ENCODE measurements at places on chromosomes 2 and 18.
A peak's percentile ranks its signal among the peaks of the same experiment; 100 is the strongest.

GRCh38 chr2:10798783-10799182 is 13.8 kb downstream of the PDIA6 start:
- DNase-seq: no peak

- no peak for DNase-seq
Measured at GRCh38 chr2:165924946-165925345, 28.6 kb downstream of the TTC21B start.

GRCh38 chr18:63828656-63829055 is 53.4 kb downstream of the SERPINB7 start:
- DNase-seq: no peak

GRCh38 chr2:84996909-84997308 is 25.9 kb downstream of the KCMF1 start:
- DNase-seq: no peak

GRCh38 chr18:7116792-7117389 is 706 bp downstream of the LAMA1 start:
- DNase-seq: no peak

DNA sequence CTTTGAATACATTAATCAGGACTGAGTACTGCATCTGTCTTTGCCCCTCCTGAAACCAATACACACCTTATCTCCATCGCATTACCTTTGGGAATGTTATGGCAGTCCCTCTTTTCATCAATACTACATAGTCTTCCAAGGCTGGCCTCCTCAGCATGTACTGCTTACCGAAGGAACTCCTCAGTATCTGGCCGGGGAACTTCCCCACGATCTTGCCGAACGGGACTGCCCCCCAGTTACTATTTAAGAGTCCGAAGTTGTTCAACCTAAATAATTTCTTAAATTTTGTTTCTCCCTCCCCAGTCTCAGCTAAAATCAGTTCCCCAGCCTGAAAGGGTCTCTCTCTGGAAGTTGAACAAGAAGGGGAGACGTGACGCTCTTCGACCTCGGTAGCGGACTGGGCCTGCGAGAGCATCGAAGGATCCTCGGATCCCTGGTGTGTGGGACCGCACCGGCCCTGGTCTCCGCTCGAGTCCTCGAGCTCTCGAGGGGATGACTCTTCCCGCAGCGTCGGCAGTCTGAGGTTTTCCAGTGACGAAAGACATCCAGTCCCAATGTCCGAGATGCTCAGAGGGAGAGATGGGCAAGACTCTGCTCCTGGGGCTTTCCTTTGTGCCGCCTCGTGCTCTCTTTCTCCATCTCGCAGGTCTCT is 489 bp downstream of the TRMT61B start:
- peak; percentile 22 for DNase-seq

- DNase-seq: no peak
Measured at GRCh38 chr2:9799011-9799596, 44.2 kb upstream of the TAF1B start.

GRCh38 chr2:145563741-145564615 is 1044.1 kb upstream of the ZEB2 start:
- no peak for DNase-seq

DNA sequence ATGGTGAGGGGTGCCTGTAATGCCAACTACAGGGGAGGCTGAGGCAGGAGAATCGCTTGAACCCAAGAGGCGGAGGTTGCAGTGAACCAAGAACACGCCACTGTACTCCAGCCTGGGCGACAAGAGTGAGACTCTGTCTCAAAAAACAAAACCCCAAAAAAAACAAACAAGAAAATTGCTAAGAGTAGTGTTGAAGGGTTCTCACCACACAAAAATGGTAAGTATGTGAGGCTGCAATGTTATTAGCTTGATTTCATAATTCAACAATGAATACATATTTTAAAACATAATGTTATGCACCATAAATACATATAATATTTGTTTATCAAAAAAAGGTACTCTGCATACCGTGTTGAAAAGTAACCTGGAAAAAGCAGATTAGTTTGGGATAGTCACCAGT is 45.8 kb downstream of the PSMG2 start:
- DNase-seq: no peak

GRCh38 chr18:78932281-78932680 is 47.3 kb upstream of the SALL3 start:
- DNase-seq: no peak

- DNase-seq: no peak
Measured at GRCh38 chr2:222922019-222922800, 61.4 kb downstream of the ACSL3 start.

- DNase-seq: no peak
Measured at GRCh38 chr18:23584019-23584983, 2.0 kb downstream of the NPC1 start.

- no peak for DNase-seq
Measured at GRCh38 chr2:47534179-47534919, 131.4 kb downstream of the MSH2 start.

- DNase-seq: no peak
Measured at GRCh38 chr2:57878866-57879210, 167.8 kb upstream of the VRK2 start.

- DNase-seq: no peak
Measured at GRCh38 chr18:74745633-74746403, 148.1 kb downstream of the ZNF407 start.

GRCh38 chr2:183267148-183267827 is 143.0 kb downstream of the NUP35 start:
- no peak for DNase-seq

- no peak for DNase-seq
Measured at GRCh38 chr2:204791230-204791629, 246.0 kb downstream of the PARD3B start.

GRCh38 chr2:115183144-115183543 is 740.7 kb downstream of the DPP10 start:
- DNase-seq: no peak

DNA sequence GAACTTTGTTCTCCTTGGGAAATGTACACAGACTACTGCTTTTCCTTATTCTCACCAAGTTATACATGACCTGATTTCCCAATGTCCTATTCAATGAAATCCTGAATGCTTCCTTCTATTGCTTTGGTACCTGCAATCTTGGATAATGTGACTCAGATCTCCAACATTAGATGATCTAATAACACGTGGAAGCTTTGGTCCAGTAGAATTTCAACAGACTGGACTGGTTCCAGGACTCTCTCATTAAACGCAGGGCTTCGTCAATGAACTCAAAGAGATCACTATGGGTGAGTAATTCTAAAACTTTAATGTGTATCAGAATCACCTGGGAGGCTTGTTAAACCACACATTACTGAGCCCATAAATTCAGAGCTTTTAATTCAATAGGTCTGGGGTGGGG is 413.6 kb upstream of the KCNH7 start:
- DNase-seq: no peak

DNA sequence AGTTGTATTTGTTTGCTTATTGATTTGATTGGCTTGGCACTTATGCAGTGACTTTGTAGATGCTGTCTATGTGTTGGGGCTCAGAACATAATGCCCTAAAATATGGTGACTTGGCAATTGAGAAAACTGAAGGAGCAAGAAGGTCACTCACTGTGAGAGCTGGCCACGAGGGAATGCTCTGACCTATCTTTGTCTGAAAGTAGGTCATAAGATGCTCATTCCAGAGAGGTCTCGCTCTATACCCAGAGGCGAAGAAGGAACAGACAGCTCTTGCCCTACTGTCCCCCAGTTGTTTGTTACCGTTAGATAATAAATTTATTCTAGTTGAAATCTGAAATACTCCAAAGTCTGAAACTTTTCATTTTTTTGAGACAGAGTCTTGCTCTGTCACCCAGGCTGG is 158.5 kb downstream of the TGIF1 start:
- no peak for DNase-seq

DNA sequence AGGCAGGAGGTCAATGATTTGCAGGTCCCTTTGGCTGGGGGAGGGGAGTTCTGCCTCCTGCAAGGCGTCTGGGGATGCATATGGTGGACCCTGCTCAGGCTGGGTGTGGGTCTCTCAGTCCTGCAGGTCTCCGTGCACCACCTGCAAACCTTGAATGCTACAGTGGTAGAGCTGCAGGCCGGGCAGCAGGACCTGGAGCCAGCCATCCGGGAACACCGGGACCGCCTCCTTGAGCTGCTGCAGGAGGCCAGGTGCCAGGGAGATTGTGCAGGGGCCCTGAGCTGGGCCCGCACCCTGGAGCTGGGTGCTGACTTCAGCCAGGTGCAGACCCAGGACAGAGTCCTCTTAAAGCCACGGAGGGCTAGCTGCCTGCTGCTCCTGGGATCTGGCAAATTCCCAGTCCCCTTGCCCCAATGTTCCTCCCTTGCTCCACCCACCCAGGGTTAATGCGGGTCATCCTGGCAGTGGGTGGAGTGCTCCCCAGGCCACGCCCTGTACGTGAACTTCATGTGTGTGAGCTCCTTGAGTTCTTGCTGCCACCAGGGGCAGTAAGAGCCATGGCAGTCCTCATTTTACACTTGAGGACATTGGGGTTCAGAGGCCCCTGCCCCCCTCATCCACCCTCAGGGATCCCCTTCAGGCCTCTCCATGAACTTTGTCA is 3.1 kb downstream of the PROM2 start:
- no peak for DNase-seq

DNA sequence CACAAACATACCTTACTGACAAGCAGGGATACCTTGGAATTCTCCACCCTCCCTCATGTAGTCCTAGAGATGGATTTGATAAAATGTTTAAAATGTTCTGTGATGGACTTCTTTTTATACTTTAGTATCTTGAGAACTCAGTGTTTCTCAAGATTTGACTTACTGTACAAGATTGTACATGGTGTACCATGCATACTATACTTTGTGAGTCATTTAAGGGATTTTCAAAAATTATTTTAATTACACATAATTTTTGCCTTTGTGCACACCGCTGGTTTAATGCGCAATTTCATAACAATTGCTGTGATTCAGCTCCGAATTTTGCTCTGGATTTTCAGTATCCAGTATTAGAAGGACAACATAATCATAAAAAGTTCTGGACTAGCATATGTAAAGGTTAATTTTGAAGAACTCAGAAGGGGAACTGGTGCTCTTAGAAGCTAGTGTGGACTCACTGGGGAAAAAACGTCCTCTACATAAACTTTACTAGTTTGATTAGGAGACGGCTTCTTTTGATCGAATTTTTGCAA is 78.6 kb upstream of the ACSL3 start:
- DNase-seq: no peak

- no peak for DNase-seq
Measured at GRCh38 chr18:48698707-48699106, 159.9 kb downstream of the CTIF start.

- no peak for DNase-seq
Measured at GRCh38 chr18:79869591-79870300, 72.0 kb downstream of the KCNG2 start.

DNA sequence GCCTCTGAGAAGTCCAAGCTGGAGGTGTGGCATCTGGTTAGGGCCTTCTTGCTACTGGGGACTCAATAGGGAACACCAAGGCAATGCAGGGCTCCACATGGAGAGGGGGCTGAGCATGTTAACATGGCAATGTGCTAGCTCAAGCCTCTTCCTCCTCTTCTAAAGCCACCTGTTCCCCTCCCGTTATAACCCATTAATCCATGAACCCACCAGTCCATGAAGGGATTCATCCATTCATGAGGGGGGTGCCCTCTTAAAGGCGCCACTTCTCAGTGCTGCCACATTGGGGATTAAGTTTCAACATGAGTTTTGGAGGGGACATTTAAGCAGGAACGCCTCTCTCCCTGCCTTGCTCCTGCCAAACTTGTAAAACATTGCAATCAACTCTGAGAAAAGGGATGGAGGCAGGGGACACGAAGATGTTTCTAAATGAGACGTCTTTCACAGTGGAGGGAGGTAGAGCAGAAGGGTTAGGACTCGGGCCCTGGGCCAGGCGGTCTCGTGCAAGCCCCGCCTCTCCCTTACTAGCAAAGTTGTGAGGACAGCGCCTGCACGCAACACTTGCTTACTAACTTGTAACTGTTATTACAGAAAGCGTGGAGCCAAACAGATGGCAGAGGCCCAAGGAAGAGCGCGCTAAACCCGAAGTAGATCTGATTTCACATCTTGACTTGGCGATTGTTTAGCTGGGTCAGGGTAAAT is 118.2 kb upstream of the ZNF516 start:
- no peak for DNase-seq

- DNase-seq: no peak
Measured at GRCh38 chr2:193024791-193025190, 830.1 kb upstream of the TMEFF2 start.

DNA sequence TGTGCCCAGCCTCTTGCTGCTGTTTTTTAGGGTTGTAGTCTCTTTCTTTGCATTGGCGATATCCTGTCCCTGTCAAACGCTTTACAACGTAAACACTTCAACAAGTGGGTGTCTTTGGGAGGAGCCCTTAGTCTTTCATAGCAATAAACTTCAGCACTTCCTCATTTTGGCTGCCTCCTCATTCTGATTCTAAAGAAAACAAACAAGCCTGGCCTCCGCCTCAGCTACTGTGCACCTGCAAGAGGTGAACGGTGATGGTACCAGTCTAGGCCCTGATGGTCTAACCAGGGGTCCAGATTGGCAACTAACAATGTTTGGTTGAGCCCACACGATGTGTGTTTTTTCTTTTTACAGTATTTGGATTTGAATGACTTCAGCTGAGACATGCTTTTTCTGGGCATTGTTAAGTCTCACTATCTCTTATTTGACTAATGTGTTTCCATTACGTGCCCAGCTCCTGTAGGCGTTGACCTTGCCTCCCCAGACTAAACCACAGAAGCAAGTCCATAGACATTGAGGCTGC is 53.2 kb upstream of the CUL3 start:
- DNase-seq: no peak

DNA sequence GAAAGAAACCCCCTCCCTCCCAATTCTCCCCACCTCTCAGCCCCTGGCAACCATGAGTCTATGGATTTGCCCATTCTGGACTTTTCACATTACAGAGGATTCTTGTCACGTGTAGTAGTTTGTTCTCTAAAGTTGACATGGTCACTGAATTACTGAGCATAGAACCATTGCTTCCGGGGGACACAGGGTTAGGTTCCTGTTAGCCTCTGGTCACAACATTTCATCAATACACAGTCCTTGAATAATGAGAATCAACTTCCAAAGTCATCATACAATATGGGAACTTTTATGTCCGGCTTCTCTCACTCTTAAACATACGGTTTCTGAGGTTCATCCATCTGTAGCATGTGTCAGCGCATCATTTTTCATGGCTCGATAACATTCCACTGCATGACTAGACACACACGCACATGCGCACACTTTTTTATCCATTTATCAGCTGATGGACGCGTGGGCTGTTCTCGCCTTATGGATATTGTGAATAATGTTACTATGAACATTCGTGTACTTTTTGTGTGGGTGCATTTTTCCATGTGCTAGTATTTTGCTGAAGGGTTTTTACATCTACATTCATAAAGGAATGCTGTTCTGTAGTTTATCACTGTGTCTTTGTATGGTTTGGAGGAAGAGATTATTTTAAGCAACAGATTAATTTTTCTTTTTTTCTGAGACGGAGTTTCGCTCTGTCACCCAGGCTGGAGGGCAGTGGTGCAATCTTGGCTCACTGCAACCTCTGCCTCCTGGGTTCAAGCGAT is 48.1 kb downstream of the PARD6G start:
- DNase-seq: no peak

GRCh38 chr2:224584111-224584784 is 915 bp downstream of the CUL3 start:
- DNase-seq: peak; percentile 18

- no peak for DNase-seq
Measured at GRCh38 chr18:42784632-42785031, 330.9 kb downstream of the RIT2 start.
